Smooth muscle cell of the pulmonary artery (primary cell): ENCODE measurements at places on chromosomes 7 and 10. TPM values are rescaled to one million over a fixed set of nuclear protein-coding genes. Genes with fewer than 3 reads are reported as not detected.

The SEC31B gene
- total RNA-seq, result 2.7 and 4.8 TPM in 2 replicates

The PLCE1 gene
- 1.8 and 2.5 TPM in 2 replicates for total RNA-seq

The SFRP5 gene
- total RNA-seq, result 0.36 TPM in 1 of 2 replicates, not detected in the other

The KLF14 gene
- not detected in 2 replicates for total RNA-seq

The DMBT1 gene
- 0.03 and 0.13 TPM in 2 replicates for total RNA-seq

The GDF10 gene
- 0.03 and 5.5 TPM in 2 replicates for total RNA-seq

The RPEL1 gene
- total RNA-seq, result 0.07 TPM in 1 of 2 replicates, not detected in the other

The MYPN gene
- 1.6 and 2.3 TPM in 2 replicates for total RNA-seq

The UNCX gene
- total RNA-seq, result not detected in 2 replicates
